ENCODE measurements at places on chromosomes 16 and 17. TPM values are rescaled to one million over a fixed set of nuclear protein-coding genes. Genes with fewer than 3 reads are reported as not detected.

Gene REXO5
- total RNA-seq, result 13.9 TPM

Gene USP6
- total RNA-seq, result not detected

DNA sequence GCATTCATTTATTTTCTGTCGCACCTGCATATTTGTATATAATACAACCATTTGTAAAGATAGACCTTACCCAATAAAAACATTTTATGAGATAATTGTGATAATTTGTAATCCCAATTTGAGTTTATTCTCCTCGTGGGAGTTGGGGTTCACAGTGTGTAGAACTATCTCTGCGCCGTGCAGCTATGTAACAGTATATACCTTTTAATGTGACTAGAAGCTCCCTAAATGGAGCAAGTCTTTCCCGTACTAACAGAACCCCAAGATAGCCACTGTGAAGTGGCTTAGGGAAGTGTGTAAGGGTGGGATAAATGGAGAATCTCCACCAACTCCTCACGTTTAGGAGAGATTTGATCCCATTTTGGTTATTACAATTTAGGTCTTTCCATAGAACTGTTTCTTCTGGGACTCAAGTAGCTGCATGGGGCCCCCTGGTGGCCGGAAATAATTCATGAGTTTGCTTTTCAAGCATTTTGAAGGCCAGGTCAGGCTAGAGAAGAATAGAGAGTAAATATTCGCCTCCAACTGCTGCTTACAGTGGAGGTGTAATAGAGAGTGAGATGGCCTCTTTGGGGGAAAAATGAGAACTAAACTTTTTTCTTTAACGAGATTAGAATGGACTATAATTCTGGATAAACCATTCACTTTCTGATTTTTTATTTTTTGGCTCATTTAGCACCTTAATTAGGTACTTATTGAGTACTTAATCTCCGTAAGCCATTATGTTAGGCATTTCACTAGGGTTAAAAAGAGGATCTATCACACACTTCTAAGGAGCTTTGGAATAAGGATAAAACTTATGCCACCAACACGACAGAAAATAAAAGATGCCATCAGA lies 4.5 kb downstream of the TMEM100 start:
- DNase-seq, result peak; percentile 44

GRCh38 chr17:56031636-56032035 lies 121.6 kb upstream of the ANKFN1 start:
- no peak for DNase-seq

DNA sequence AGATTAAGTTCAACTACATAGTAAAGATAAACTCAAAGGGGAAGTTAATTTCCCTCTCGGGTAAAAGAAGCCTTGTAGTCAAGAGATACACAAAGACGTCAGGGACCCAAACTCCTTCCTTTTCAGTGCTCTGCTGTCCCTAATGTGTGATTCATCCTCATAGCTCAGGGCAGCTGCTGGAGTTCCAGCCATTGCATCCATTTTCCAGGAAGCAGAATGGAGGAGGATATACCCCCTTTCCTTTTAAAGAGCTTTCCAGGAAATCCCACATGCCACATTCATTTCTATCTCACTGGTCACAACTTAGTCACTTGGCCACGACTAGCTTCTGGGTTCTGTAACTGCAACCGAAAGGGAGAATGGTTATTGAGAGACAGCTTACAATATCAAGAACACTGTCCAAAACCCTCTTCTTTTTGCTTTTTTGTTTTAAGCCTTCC lies 95.3 kb downstream of the SOCS1 start:
- DNase-seq, result no peak

DNA sequence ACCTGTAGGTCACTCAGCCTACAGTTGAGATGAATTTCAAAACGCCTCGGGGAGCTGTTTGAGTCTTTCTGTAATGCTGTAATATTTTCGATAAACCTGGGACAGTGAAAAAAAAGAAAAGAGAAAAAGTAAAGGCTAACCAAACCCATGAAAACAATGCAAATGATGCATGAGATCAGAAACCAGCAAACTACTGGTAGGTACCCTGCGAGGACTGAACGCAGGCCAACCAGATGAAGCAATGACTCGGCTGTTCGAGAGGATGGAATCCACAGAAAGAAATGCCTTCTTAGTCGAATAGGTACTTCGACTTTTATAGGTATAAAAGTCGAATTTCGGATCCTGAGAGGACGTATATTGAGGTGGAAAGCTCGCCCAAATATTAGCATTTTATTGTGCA lies 509 bp upstream of the ATAD5 start:
- no peak for DNase-seq

- no peak for DNase-seq
These were observed 9.5 kb downstream of the PYCARD start for GRCh38 chr16:31192856-31193642.

DNA sequence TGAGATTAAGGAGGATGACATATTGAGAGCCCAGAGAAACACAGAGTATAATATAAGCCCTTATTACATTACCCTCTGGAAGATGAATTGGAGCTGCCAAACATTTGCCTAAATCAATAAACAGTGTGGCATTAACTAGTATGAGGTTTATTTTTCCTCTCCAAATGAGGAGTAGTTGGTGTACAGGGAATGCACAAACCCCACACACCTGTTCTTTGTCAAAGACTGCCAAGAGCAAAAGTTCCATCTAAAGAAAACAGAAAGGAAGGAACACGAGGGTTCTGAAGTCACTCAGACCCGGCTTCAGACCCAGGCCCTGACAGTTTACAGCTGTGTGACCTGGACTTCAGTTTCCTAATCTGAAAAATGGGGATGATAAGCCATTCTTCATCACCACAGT lies 138.1 kb downstream of the SHISA9 start:
- DNase-seq, result no peak

- DNase-seq, result no peak
These were observed 37.2 kb upstream of the TBX2 start for GRCh38 chr17:61362396-61362795.

GRCh38 chr16:15963307-15963910 lies 14.0 kb downstream of the ABCC1 start:
- DNase-seq, result no peak

- DNase-seq, result peak; percentile 42
These were observed 1.1 kb downstream of the GJC1 start for GRCh38 chr17:44828919-44829522.

Data from HT1080 (cell line).